OCI-M1 (cell line): ENCODE measurements at places on chromosomes 3 and 15.

DNA sequence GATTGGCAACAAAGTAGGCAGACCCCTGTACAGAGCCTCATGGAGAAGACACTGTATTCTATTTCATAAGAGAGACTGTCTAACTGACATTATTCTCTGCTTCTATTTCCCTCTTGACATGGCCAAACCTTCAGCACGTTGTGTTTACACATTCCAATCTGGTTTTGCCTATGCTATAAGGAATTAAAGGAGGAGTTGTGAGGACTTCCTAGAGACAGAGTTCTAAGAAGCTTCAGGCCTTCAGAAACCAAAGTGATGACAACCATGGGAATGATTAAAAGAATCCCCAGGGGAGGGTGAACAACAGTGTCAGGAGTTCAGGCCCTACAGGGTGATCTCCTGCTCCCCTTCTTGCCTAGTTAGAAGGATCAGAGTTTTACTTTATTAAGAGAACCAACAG is 44.9 kb upstream of the CAPN7 start:
- DNase-seq: no peak

DNA sequence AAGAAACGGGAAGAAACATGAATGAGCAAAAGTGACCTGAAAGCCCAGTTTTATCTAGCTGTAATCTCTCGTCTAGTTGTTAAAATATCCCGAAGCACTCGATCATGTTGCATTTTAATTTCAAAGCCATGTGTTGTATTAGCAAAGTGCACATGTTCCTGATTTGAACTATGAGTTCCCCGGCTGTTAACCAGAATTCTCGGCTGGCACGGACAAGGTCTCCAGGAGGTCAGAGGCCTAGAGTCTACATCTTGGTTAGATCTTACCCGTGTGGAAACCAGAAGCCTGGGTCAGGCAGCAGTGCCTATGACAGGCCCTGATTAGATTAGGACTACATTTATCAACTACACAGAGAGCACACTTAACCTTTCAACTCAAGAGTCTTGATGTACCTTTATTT is 195.8 kb downstream of the CDIN1 start:
- DNase-seq: no peak

DNA sequence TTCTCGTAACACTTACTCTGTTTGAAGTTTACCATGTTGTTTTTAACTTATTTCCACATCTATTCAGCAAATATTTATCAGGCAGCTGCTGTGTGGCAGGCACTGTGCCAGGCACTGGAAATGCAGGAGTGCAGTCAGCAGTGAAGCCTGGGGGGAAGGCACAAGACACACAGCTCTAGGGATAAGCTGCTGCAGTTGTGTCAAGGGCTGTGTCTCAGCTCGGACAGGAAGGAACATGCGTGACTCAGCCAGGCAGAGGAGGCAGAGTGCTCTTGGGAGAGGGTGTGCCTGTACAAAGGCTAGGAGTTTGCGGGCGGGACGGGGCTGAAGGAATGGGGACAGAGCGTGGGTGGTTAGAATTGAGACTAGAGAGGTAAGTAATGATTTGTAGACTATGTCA is 24.7 kb downstream of the LYSMD4 start:
- no peak for DNase-seq

DNA sequence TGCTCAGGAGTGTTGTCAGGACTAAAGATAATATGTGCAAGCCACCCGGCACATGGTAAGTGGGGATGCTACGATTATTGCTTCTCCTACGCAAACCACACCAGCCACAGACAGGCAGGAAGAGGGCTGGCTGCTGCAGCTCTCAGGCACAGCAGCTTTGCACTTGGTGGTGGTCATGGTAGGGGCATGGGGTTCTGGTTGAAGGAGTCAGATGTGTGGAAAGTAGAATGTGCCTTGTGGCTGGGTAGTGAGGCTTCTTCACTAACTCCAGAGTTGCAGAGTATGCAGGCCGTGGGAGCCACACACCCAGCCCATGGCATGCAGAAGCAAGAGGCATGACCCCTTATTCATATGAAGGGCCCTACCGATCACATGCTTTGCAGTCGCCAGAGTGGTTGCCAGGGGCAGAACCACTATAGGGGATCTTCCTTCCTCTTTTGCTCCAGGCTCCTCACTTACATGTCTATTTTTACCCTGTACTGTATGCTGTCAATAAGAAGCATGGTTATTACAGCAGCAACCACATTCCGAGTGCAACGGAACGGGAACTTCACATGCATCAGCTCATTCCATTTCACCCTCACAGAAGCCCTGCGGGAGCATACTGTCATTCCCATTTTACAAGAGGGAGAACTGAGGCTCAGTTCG is 59.2 kb upstream of the HERC1 start:
- peak; percentile 95 for DNase-seq

DNA sequence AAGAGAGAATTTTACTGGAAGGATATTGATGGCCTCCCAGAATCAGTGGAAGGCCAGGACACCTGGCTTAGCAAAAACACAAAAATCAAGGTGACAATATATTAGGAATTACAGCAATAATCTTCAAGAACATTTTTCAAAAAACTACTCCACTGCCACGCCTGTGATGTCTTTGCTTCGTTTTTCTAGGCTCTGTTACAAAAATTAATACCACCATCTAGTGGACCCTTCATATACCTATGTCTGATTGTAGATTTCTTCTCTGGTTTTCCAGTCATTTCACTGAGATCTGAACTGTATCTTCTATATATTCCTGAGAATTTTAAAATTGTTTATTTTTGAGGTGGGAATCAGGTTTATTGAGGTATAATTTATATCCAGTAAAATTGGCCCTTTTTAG is 5.6 kb upstream of the SLC33A1 start:
- DNase-seq: peak; percentile 74

- DNase-seq: peak; percentile 20
Measured at GRCh38 chr3:155682426-155683343, 62.2 kb downstream of the PLCH1 start.

- DNase-seq: no peak
Measured at GRCh38 chr3:10017636-10018292, 8.5 kb upstream of the FANCD2 start.

DNA sequence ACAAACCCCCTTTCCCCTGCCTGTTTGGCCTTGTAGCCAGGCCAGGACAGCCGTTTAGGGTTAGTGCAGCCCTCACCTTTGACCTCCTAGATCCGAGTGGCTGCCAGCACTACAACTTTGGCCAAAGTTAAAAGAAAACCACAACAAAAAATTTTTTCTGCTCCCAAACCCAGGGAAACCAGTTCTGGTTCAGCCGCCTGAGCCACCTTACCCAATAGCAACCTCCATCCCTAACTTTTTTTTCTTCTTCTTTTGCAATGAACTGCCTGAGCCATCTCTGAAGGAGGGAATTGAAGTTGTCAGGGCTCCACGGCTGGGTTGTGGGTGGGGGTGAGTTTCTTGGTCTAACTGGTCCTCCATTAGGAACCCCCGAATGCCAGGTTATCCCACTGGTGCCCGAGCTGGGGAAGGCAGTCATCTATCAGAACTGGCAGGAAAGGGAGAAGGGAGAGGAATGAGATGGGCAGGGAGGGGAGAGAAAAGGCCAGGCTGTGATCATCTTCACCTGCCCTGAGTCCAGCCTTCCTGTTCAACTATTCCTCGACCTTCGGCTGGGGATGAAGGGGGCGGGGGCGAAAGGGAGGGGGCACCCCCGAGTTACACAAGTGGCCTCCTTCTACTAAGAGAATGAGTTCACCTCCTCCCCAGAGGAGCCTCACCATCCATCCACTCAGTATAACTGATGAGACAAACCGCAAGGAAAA is 6.2 kb upstream of the NR2F2 start:
- DNase-seq: peak; percentile 56

- DNase-seq: no peak
Measured at GRCh38 chr15:62641825-62642224, 400.7 kb upstream of the TPM1 start.

- no peak for DNase-seq
Measured at GRCh38 chr3:150783316-150783715, 20.3 kb upstream of the SIAH2 start.

- peak; percentile 25 for DNase-seq
Measured at GRCh38 chr3:37256447-37256846, 82.1 kb upstream of the LRRFIP2 start.

DNA sequence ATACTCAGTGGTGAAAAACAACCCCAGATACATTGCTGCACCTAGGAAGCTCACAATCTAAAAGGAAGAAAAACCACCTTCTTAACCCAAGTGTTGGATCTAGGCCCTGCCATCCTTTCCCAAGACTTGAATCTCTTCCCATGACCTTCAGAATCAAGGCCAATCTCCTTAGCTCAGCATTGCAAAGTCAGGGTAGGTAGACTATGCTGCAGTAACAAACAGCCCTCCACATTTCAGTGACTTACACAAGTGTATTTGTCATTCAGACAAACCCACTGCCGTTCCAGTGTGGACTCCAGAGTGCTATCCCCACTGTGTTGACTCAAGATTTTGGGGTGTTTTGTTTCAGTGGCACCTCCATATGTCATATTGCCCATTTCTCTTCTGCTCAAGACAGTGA is 278.4 kb downstream of the UACA start:
- no peak for DNase-seq

DNA sequence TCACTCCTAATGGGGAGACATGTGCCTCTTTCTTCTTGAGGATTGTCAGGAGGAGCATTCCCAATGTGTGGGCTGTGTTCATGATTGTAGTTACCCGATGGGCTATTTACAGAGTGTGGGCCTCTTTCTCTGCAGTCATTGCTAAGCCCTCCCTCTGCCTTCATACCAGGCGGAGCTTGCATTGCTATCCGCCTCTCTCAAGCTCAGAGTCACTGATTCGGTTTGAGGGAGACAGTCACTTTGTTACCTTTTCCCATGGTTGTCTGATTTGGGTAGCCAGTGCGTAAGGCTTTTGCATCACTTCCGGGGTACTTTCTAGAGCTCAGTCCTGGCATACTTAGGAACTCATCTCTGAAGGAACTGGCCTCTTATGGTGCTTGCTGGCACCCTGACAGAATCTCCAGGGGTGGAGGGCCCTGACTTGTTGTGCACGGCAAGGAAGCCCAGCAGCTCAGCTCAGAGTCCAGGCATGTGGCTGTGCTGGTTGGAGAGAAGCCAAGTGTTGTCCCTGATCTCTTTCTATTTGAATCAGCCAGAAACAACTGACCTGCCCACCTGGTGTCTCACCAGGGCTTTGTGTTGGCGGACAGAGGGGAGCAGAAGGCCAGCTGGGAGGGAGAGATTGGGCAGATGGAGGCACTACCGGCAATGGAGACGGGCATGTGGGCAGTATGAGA is 79.8 kb downstream of the EPHB1 start:
- DNase-seq: no peak

GRCh38 chr3:17905996-17906395 is 163.6 kb upstream of the TBC1D5 start:
- DNase-seq: peak; percentile 51

- DNase-seq: no peak
Measured at GRCh38 chr15:29115093-29115991, 154.3 kb downstream of the NSMCE3 start.

DNA sequence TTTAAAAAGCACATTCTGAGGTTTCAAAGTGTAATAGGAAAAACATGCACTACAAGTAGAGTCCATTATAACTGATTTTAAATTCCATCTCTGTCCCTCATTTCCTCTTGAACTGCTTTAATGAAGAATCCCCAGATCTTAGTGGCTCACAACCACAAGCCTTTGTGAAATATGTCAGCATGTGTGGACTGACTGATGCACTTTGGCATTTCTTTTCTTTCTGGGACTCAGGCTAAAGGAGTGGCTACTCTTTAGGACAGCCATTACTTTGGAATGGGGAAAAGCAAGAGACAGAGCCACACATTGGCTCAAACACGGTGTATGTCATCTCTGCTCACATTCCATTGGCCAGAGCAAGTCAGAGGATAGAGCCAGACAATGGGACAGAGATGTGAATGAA is 139.6 kb downstream of the GRM7 start:
- DNase-seq: no peak

GRCh38 chr3:151281671-151282324 is 3.5 kb upstream of the P2RY14 start:
- no peak for DNase-seq

DNA sequence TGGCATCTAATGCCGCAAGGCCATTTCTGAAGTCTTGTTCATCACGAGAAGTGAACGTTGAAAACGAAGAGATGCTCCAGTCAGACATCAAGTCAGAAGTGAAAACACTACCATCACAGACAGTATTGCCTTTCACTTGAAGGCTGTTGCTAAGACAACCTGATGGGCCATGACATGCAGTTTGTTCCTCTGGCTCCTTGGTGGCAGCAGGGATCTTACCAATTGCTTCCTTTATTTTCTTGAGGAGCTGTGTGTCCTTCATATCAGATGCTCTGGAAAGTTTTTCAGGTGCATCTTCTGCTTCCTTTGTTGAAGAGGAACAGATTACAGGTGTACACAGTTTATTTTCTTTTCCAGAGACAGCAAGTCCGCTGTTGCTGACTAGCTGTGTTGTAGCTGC is 30.7 kb upstream of the MYLK start:
- no peak for DNase-seq

DNA sequence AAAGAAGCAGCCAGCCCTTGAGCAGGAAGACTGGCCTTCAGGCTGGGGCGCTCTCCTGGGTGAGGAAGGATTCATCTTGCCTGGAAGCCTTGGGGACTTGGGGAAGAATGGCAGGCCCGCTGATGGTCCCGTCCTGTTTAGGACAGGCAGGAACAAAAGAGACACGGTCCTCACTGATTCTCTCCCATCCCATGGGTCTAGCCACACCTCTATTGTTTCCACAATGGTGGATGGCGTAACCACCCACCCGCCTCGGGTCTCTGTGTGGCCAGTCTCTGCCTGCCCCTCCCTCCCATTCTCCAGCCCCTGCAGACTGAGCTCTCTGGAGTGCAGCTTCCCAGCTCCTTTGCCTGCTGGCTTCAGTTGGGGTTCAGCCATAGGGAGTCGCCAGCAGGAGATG is 284.3 kb downstream of the UACA start:
- DNase-seq: no peak

- no peak for DNase-seq
Measured at GRCh38 chr3:171383206-171384018, 76.8 kb downstream of the TNIK start.

- DNase-seq: no peak
Measured at GRCh38 chr15:100770661-100771584, 108.7 kb upstream of the ALDH1A3 start.

DNA sequence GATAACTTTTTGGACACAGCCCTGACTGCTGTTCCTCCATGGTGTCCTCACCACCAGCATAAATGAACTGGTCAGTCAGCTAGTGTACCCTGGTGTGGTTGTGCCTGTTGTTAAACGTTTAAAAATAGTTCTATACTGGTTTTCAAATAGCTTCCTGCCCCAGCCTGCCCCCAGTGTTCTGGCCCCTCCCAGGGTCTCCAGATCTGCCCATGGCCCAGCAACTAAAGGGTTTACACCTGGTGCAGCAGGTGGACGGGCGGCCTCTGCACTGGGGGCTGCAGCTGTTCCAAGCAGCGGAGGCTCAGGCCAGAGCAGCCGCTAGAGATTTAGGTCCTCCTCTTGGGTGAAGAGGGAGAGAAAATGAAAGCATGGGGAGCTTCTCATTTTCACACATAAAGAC is 6.1 kb upstream of the NR2E3 start:
- DNase-seq: no peak

DNA sequence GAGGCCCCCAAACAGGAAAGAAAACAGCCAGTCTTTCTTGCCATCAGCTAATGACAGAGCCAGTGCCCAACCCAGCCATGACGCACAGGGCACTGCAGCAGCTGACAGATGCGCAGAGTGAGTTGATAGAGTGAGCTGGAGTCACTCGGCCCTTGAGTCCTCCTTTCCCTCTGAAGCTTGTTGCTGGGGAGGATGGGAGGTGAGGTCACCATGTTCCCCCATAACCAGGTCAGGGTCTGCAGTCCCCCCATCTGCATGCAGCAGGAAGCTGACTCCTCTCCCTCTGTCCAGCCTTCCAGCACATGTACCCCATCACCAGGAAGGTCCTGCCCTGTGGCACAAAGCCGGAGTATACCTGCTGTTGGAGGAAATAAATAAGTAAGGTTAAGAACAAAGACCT is 174.6 kb downstream of the ABHD5 start:
- DNase-seq: no peak
